Urinary bladder (tissue), 4 donors: ENCODE measurements at places on chromosomes 2 and 18. TPM values are rescaled to one million over a fixed set of nuclear protein-coding genes. Genes with fewer than 3 reads are reported as not detected.
A peak's percentile ranks its signal among the peaks of the same experiment; 100 is the strongest.

DNA sequence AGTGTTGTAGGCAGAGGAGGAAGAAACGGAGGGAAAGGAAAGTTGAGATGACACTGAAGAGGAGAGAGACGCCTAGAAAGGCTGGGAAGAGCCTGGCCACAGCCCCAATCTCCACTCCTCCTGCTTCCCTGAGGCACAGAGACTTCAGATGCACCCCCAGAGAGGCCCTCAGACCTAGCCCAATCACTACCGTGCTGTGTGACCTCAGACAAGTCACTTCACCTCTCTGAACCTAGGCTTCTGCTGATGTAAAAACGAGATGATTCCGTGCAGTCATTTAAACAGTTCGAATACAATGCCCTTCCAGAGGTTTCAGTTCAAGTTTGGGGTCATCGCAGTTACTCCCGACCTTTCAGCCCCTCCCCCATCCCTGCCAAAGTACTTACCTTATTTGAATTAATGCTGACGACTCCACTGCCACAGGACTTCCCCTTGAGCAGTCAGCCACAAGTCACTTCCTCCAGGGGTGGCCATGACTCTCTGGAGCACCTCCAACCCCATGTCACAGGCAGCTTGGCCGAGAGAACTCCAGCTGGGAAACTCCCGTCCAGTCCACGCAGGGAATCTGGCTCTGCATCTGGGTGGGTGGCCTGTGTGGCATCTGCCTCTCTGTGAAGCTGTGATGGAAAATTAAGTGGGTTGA lies 105.2 kb upstream of the ID2 start:
- no peak for DNase-seq

GRCh38 chr2:65688141-65688886 lies 255.9 kb upstream of the SPRED2 start:
- no peak for DNase-seq

GRCh38 chr2:169036736-169037440 lies 5.8 kb upstream of the ABCB11 start:
- DNase-seq: no peak

GRCh38 chr2:106159866-106160785 lies 34.0 kb downstream of the UXS1 start:
- DNase-seq: no peak

- no peak for DNase-seq
These were observed 2.2 kb upstream of the IL1R1 start for GRCh38 chr2:102140377-102140776.

The MRO gene
- polyA plus RNA-seq: 0.90 TPM

GRCh38 chr2:73588177-73588576 lies 54.0 kb downstream of the NAT8 start:
- no peak for DNase-seq

DNA sequence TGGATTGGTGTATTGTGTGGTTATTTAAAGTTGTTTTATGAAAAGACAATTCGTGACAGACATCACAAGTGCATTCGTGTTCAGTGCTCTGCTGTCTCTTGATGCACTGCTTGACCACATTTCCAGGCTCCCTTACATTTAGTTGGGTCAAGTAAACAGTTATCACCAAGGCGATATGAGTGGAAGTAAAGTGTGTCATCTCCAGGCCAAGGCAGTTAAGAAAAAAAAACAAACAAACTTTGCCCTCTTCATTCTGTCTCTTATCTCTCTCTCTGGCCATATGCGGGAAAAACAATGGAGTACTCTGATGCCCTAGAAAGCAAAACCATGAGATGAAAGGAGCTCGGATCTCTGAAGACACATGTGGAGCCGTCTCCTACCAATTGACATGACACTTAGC lies 131.1 kb downstream of the DSEL start:
- DNase-seq: no peak

The NEURL3 gene
- 0.04 TPM for polyA plus RNA-seq

GRCh38 chr2:66850376-66850775 lies 415.5 kb downstream of the MEIS1 start:
- no peak for DNase-seq

- peak; percentile 26 for DNase-seq
These were observed 762 bp downstream of the HDAC4 start for GRCh38 chr2:239399921-239400595.

GRCh38 chr2:28273751-28274150 lies 118.9 kb upstream of the FOSL2 start:
- DNase-seq: no peak

DNA sequence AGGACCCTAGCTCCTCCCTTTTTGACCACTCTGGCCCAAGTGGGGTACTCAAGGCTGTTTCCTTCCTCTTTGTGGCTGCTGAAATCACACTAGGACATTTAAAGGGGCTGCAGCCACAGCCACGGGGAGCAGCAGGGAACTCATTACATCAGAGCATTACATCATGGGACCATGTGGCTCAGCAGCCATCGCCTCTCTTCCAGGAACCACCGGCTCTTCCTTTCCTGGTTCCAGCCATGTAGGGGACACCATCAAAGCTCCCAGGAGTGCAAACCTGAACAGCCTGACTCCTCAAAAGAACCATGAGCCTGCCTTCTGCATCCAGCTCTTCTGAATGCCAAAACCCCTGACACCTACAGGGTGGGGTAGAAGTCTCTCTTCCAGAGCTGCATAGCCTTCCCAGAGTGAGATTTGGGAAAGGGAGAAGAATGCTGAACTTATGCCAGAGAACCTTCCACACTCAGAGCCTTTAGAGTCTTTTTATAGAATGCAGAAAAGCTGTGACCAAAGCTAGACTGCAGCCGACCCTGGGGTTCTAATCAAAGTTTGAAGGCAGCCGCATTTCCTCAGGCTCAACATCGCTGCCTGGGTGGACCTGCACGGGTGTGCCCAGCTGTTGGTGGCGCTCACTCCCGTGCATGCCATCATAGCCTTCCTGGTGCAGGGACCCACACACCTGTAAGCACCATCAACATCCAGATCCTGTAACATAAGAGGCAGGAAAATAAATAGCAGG lies 121.7 kb downstream of the KLHL29 start:
- DNase-seq: no peak

GRCh38 chr2:185952100-185952499 lies 213.5 kb downstream of the FSIP2 start:
- DNase-seq: no peak

DNA sequence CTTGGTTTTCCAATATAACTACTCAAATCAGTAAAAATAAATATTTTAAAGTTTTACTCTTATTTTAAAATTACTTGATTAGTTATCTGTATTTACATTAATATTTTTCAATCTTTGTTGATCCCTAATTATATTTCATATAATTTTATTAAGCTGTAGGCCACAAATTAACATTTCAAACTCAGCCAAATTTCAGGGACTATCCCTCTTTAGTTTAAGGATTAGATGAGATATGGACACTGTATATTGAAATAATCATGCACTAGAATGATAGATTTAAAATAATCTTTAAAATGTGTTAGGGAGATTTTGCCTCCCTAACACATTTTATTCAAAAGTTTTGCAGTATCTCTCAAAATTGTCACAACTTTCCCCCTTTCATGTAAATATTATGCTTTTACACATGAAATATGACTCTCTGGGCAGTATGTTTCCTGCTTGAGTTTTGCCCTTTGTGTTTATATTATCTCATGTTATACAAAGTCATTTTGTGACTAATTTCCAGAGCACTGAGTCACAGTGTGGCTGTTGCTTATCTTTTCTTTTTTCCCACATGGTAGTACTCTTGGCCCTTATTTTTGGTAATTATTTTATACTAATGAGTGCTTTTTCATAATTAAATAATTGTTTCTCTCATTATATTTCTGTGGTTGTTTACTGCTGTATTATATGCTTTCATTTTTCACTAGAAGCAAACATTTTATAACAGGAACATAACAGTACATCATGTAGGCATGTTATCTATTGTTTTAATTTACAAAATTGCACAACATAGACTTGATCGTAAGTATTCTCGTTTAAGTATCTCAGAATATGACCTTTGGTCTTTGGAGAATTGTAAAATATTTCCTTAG lies 1.2 kb downstream of the TFPI start:
- DNase-seq: no peak

The EML6 gene
- polyA plus RNA-seq: 1.4 TPM

The ARHGAP28 gene
- polyA plus RNA-seq: 9.1 TPM

The FOXD4L1 gene
- 0.03 TPM for polyA plus RNA-seq

The VAMP8 gene
- 89.9 TPM for polyA plus RNA-seq

DNA sequence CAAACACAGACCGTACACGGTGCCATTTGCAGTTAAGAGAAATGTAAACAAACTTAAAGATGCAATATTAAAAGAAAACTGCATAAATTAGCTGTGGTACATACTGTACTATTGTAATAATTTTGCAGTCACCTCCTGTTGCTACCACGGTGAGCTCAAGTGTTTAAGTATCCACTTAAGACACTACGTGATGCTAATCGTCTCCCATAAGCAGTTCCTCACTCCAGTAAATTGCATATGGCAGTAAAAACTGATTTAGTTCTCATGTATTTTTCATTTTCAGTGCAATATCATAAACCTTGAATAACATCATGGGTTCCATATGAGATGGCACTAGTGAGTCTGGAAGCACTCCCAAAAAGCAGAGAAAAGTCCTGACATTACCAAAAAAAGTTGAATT lies 14.4 kb downstream of the CLEC4F start:
- DNase-seq: no peak

- DNase-seq: no peak
These were observed 373 bp upstream of the MTHFD2 start for GRCh38 chr2:74198023-74198460.

GRCh38 chr18:50284255-50284885 lies 3.0 kb upstream of the MBD1 start:
- DNase-seq: no peak

GRCh38 chr2:212032536-212033219 lies 505.9 kb downstream of the ERBB4 start:
- DNase-seq: no peak

GRCh38 chr2:170818752-170819470 lies 2.2 kb downstream of the GAD1 start:
- DNase-seq: no peak

GRCh38 chr2:163157891-163158496 lies 319.4 kb upstream of the KCNH7 start:
- no peak for DNase-seq

DNA sequence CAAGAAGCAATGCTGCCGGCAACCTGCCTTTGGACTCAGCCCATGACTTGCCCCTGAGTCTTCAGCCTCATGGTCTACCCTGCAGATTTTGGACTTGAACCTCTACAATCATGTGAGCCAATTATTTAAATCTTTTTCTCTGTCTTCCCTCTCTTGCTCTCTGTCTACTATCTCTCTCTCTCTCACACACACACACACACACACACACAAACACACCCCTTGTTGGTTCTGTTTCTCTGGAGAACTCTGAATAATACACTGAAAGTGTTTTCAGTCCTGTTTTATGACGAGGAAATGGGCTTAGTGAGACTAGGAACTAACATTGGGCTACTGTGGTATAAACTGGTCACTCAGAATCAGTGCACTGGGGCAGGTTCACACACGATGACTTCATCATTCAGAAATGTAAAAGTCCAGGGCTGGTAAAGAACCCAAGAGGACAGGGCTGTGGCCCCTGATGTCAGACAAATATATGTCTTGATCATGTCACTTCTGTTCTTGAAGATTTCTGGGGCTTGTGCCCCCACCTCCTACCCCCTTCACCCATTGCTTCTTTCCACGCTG lies 266.1 kb upstream of the SIX2 start:
- DNase-seq: no peak
